ENCODE measurements at places on chromosomes 5 and 9.

- peak; percentile 21 for DNase-seq
Observed at GRCh38 chr9:35882263-35882848, 12.2 kb upstream of the OR13J1 start.

DNA sequence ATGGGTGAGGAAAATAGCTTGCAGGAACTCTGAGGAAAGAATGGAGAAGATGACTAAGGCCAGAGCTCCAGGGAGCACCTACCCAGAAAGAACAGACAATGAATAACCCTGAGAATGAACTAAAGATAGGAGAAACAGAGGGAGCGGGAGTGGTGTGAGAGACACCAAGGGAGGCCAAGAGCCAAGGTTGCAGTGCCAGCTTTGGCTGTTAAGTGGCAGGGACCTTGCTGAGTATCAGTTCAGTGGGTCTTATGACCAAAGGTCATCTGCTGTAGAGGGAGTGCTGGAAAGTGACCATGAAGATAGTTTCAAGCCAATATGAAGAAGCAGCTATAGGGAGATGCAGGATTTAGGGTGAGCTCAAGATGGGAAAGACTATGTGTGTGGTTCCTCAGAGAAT, 16.7 kb downstream of the P4HA2 start:
- no peak for DNase-seq

GRCh38 chr9:128404560-128404959, 16.1 kb upstream of the CERCAM start:
- DNase-seq: no peak

- DNase-seq: no peak
Observed at GRCh38 chr5:100761192-100761591, 141.9 kb downstream of the ST8SIA4 start.

- no peak for DNase-seq
Observed at GRCh38 chr9:92035687-92036410, 79.4 kb downstream of the SPTLC1 start.

- DNase-seq: peak; percentile 76
Observed at GRCh38 chr5:80254767-80255430, 949 bp downstream of the SERINC5 start.

GRCh38 chr5:88401686-88402085, 133.0 kb upstream of the TMEM161B start:
- no peak for DNase-seq

- DNase-seq: no peak
Observed at GRCh38 chr5:89255845-89256463, 373.0 kb upstream of the MEF2C start.

GRCh38 chr9:76390656-76391055, 3.6 kb downstream of the RFK start:
- DNase-seq: no peak

GRCh38 chr9:89442981-89443814, 54.7 kb downstream of the SEMA4D start:
- DNase-seq: no peak
